ENCODE measurements at places on chromosomes 7 and 10.

- DNase-seq, result peak; percentile 27
Observed at GRCh38 chr7:159197066-159197975, 52.7 kb upstream of the VIPR2 start.

- DNase-seq, result no peak
Observed at GRCh38 chr10:128960517-128960916, 506.5 kb upstream of the MGMT start.

GRCh38 chr10:104077663-104078151, 8.0 kb downstream of the COL17A1 start:
- DNase-seq, result no peak

- DNase-seq, result no peak
Observed at GRCh38 chr7:136523571-136523970, 344.9 kb upstream of the CHRM2 start.

DNA sequence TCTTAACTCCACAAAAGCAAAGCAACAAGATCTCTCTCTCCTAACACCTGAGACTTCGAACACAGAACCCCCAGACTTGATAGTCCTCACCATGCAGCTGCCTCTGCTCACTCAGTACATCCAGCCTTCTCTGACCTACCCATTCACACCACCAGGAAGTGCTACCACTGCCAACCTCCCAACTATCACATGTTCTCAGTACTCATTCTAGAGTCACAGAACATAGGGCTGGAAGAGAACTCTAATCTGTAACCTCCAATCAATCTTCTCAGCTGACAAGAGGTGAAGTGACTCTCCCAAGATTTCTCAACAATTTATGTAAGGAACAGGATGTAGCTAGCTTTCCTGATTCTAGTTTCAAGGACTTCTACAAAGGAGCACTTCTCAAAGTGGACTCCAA, 3.8 kb downstream of the NUDCD3 start:
- DNase-seq, result no peak

DNA sequence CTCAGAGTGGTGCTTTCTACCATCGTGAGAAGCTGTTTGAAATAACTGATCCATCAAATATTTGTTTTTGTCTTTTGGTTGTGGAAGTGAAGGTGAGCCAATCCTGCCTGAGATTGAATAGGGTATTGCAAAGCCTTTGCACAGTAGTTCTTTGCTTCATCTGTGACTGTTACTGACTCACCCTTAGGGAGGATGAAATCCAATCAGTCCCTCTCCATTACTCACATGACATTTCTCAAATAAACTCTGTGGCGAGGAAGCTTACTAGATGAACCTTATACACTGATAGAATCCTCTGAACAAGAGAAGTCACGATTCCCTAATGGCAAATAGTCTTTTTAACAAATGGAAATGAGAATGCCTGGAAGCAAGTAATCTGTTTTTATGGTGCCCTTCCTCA, 31.9 kb downstream of the HEPACAM2 start:
- DNase-seq, result no peak

GRCh38 chr10:43852149-43852548, 203.5 kb upstream of the ZNF32 start:
- no peak for DNase-seq

GRCh38 chr10:5079836-5080235, 14.4 kb upstream of the AKR1C3 start:
- DNase-seq, result no peak

DNA sequence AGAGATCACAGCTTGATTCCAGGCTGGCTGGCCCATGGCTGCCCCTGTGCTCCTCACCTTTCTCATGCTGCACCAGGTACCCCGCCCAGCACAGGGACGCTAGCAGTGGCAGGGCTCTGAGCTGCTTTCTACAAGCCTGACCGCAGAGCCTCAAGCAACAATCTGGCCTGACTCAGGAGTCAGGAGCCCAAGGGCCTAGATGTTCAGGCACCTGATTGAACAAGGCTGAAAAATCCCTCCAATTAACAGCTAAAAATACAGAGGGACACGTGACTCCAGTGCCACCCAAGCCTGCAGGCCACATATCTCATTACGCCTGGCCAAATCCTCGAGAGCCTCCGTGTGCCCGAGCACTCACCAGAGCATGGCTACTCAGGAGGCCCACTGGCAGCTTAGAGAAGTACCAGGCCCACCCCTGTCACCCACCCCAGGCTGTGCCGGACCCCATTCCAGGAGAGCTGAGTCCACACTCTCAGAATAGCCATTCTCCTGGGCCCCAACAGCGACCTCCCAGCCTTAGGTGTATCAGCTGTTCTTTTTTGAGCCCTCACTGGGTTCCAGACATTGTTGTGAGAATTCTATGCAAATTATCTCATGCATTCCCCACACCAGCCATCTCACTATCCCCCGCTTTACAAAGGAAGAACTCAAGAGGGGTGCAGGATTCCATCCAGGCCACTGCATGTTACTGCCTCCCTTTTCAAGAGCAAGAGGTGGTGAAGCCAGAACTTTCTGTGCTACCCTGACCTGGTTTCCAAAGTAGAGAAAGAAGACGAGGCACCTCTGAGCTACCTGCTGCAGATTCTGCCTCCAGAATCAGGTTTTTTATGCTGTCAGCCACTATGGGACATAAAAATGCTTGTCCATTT, 98.3 kb downstream of the COL13A1 start:
- no peak for DNase-seq

- DNase-seq, result no peak
Observed at GRCh38 chr7:47471831-47472230, 110.1 kb downstream of the TNS3 start.

GRCh38 chr10:126402721-126403695, 14.7 kb upstream of the ADAM12 start:
- DNase-seq, result no peak

DNA sequence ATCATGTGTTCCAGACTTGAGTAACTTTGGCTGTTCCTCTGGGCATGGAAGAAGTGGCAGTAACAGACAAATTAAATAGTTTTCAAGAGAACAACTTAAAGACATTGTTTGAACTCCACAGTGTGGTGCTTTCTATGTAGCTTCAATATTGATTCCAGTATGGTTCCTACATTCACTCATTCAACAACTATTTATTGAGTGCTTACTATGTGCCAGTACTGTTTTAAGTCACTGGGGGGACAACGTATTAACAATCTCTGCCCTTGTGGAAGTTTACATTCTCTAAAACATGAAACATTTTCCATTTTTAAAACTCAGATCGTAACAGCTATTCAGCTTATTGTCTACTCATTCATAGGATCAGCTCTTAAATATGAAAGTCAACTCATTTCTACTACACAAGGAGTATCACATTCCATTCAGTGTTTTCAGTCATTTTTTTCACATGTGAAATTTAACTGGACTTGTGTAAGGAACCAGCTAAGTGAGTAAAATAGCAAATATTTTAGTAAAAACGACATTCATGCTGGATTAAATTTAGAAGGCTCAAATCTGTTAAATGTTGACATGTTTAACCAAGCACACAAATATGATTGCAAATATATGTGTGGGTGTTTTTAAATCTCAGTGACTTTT, 13.6 kb upstream of the CUBN start:
- no peak for DNase-seq

DNA sequence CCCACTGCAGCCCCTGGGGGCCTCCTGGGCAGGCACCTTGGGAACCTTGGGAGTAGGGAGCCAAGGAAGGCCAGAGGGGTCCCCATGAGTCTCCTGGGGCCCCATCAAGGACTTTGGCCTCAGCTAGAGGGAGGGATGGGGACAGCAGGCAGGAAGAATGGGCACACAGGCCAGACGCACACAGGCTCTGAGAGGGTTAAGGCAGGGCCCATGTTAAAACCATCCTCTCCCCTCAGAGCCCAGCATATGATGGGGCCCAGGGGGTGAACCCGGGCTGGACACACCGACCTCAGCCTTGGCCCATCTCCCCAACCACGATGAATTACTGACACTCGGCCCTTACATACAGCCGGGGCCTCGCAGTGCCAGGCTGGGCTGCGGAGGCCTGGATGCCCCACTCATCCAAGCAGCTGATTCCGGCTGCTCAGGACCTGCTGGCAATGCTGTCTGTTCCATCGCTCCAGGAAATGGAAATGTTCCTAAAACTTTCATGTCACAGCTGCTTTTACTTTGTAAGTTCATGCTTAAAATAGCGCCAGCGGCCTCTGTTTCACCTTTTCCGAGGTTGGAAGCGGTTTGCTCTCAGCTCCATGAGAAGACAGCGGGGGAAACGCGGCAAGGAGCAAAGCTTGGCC, 17.3 kb upstream of the INPP5A start:
- no peak for DNase-seq

DNA sequence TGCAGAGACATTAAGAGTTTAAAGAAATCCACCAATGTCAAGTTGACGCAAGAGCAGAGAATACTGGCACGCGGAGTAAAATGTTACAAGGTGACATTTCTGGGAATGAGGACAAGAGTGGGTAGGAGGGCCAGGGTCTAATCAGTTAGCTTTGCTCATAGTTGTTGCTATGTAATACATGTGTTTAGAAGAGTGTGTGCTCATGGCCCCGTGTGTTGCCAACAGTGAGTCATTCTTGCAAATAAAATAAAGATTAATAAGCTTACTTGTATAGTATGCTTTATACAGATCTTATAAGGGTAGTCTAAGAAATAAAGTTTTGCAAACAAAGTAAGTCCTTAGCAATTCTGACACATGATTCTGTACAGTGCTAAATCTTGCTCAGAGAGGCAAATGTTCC, 64.5 kb downstream of the DNMBP start:
- no peak for DNase-seq

GRCh38 chr7:158858592-158859503, 2.5 kb downstream of the DYNC2I1 start:
- DNase-seq, result no peak

DNA sequence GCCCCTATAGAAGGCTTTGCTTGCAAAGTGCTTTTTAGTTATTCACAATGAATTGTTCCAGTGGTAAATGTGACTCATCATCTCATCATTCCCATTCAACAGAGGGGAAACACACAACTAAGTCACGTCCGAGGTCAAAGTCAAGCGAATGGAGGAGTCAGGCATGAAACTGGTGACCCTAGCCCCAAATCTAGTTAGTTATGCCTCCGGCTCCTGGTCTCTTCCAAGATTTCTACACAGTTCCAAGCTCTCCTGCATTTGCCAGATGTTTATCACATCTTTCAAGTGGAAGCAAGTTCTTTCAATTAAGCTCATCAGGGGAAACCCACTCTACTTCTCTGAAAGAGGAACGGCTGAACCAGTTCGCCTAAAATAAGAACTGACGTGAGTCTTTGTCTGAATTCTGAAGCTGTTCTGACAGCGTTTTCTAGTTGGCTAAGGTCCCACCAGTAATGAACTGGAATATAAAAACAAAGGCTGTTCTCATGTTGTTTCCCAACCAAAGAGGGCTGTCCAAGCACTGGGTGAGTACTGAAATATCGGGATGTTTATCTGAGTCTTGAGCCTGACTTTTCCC, 140.9 kb upstream of the NRBF2 start:
- DNase-seq, result no peak

DNA sequence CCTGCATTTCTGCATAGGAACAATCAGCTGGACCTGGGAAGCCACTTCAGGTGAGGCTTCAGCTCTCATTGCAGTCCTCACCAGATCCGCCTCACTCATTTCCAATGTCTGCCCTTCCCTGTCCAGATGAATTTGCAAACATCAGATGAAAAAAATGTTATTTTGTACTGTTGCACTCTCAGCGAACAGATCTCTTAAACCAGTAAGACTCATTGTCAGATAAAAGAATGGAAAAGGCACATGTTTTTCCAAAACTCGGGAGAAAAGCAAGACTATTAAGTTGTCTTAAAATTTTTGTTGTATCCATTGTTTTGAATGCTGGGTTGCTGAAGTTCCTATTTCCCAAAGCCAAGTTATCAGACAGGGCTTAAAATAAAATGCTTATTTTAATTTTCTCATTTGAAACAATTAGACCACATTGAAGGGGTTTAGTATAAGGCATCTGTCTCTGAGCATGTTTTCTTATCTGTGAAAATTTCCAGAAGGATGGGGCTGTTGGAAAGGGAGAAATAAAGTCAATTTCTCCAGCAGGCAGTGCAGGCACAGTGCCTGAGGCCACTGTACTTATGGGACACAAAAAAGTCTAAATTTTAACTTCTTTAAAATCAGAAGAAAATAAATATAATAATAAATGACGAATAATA, 396.8 kb downstream of the KCNMA1 start:
- DNase-seq, result no peak

GRCh38 chr10:7260412-7260900, 150.4 kb downstream of the SFMBT2 start:
- no peak for DNase-seq

DNA sequence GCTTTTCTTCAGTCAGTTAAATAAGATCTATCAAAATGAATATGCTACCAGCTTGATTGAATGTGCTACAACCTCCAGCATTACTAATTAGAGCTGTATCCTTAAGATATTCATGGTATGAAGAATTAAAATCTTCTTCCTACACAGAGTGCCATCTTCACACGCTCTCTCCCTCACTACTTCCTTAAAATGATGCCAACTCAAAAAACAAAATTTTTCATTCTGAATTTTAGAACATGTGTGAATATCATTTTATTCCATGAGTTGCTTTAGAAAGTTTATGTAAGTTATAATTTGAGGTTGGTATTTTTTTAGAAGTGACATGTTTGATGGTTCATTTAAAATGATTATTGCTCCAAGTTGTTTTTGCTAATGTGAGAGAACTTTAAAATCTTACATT, 407.5 kb upstream of the CELF2 start:
- no peak for DNase-seq

GRCh38 chr10:78947226-78947625, 121.5 kb upstream of the ZMIZ1 start:
- no peak for DNase-seq

DNA sequence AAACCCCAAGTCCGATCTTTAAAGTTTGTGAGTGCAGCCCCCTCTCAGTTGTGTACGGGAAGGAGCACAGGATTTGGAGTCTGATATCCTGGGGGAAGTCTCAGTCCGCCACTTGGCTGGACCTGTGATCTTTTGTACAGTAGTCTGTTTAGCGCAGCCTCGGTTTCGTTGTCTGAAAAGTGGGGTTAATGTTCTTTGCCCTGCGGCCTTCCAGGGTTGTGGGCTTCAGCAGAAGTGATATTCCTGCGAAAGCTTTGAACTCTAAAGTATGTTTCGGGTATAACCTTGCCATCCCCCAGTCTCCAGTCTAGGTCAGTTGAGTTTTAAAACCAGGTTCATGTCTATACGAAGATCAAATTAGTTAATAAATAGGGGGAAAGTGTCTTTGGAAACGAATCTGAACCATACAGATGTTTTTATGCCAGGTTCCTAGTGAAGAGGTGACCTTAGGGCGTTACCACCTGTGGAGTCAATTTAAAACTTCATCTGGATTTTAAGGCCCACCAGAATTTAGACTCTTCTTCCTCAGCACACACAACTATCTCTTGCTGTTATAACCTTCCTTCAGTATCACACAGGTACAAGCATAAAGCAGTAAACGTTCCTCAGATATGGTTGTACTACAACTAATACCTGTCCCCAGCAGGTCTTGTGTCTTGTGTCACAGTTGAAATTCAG, 904 bp downstream of the R3HCC1L start:
- no peak for DNase-seq

GRCh38 chr7:106462365-106462859, 177.6 kb upstream of the NAMPT start:
- no peak for DNase-seq
